ENCODE measurements at places on chromosomes 7 and 10. TPM values are rescaled to one million over a fixed set of nuclear protein-coding genes. Genes with fewer than 3 reads are reported as not detected.
A peak's percentile ranks its signal among the peaks of the same experiment; 100 is the strongest.

The EIF4EBP2 gene
- 44.9 TPM for total RNA-seq

The GPR15LG gene
- not detected for total RNA-seq

The KCND2 gene
- total RNA-seq = 0.66 TPM

The UBTD1 gene
- total RNA-seq = 9.1 TPM

The ZMIZ1 gene
- 42.2 TPM for total RNA-seq

The GIMAP8 gene
- total RNA-seq = 5.4 TPM

The OPN1SW gene
- total RNA-seq = not detected

The SP8 gene
- not detected for total RNA-seq

GRCh38 chr7:142094861-142095260, 16.7 kb upstream of the MGAM2 start:
- no peak for DNase-seq
- H3K27me3 ChIP-seq = no peaks in the 10 kb centered on the region
- no peak overlapping the region for H3K4me3 ChIP-seq
- H3K36me3 ChIP-seq = no peaks in the 10 kb centered on the region
- H3K4me1 ChIP-seq = no peaks in the 10 kb centered on the region

- DNase-seq = no peak
- H3K4me3 ChIP-seq = no peak overlapping the region
- H3K36me3 ChIP-seq = no peaks in the 10 kb centered on the region
- H3K27ac ChIP-seq = no peak overlapping the region
- H3K4me1 ChIP-seq = no peaks in the 10 kb centered on the region
Measured at GRCh38 chr7:117176206-117176605, 146.7 kb downstream of the WNT2 start.

- peak; percentile 56 for DNase-seq
- no peaks in the 10 kb centered on the region for H3K27me3 ChIP-seq
Measured at GRCh38 chr7:156640949-156641485, 443 bp downstream of the RNF32 start.

GRCh38 chr7:29565634-29565981, 2.0 kb downstream of the PRR15 start:
- no peak overlapping the region for H3K27ac ChIP-seq
- peaks cover 11% of the 10 kb centered on the region for H3K4me1 ChIP-seq
- H3K36me3 ChIP-seq = no peaks in the 10 kb centered on the region
- no peak for DNase-seq

GRCh38 chr10:98758463-98758862, 311.7 kb upstream of the HPS1 start:
- no peaks in the 10 kb centered on the region for H3K4me1 ChIP-seq
- H3K4me3 ChIP-seq = no peak overlapping the region
- H3K27ac ChIP-seq = no peak overlapping the region
- DNase-seq = no peak

- no peak for DNase-seq
- no peaks in the 10 kb centered on the region for H3K27me3 ChIP-seq
- no peak overlapping the region for H3K27ac ChIP-seq
- H3K4me3 ChIP-seq = no peak overlapping the region
- H3K4me1 ChIP-seq = peaks cover 8% of the 10 kb centered on the region
- no peaks in the 10 kb centered on the region for H3K36me3 ChIP-seq
Measured at GRCh38 chr7:148978091-148978490, 50.2 kb downstream of the PDIA4 start.

DNA sequence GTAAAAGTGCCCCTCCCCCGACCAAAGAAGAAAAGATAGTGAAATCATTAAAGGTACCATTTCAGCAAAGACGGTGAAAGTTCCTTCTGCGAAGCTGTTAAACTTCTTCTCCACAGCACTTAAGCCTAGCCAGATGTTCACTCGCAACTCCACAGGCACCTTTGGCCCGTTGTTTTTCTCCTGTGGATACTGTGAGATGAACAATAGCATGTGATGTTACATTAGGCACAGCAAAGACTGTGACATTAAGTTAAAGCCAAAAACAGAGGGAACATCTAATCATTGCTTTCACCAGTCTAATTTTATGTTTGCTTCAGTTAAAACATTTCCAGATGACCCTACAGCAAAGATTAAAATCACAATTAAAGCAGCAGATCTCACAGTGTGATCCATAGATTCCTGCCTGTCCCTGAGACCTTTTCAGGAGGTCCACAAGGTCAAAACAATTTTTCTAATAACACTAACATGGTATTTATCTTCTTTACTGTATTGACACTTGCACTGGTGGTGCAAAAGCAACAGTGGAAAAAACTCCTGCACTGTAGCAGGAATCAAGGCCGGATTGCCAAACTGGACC, 112.5 kb downstream of the MYOF start:
- no peaks in the 10 kb centered on the region for H3K36me3 ChIP-seq
- DNase-seq = no peak
- no peak overlapping the region for H3K27ac ChIP-seq
- no peaks in the 10 kb centered on the region for H3K27me3 ChIP-seq
- H3K4me3 ChIP-seq = no peak overlapping the region

GRCh38 chr10:48247680-48248079, 26.8 kb downstream of the FRMPD2 start:
- no peaks in the 10 kb centered on the region for H3K36me3 ChIP-seq
- peaks cover 15% of the 10 kb centered on the region for H3K4me1 ChIP-seq
- H3K27ac ChIP-seq = no peak overlapping the region
- H3K27me3 ChIP-seq = no peaks in the 10 kb centered on the region
- no peak overlapping the region for H3K4me3 ChIP-seq

DNA sequence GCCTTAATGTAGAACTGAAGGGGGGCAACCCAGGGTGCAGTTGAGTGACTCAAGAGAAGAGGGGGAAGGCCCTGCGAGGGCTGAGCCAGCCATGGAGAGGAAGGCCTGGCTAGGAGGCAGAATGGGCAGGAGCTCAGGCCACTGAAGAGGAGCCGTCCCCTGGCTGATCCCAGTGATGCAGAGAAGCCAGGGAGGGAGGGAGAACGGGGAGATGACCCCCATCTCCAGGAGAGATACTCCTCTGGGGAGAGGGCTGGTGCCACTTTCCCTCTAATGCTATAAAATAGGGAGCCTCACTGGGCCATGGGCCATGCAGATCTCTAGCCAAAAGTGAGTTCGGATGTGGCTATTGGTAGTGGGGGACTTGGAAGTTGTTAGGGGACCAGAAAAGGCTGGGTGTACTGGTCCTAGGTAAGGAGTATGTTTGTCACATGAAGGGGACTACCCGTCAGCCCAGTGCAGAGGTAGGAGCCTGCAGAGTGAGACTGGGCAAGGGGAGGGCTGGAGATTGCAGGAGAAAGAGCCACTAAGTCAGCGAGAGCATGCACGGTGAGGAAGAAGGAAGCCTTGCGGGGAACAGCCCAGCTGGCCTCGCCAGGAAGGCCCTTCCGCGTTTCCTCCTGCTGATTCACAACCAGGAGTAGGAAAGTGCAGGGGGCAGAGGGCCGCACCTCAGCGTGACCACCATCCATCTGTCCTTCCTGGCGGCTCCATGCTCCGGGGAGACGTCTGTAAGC, 347.6 kb downstream of the TCERG1L start:
- no peaks in the 10 kb centered on the region for H3K27me3 ChIP-seq
- no peak overlapping the region for H3K4me3 ChIP-seq
- no peaks in the 10 kb centered on the region for H3K36me3 ChIP-seq
- H3K4me1 ChIP-seq = no peaks in the 10 kb centered on the region
- no peak for DNase-seq

DNA sequence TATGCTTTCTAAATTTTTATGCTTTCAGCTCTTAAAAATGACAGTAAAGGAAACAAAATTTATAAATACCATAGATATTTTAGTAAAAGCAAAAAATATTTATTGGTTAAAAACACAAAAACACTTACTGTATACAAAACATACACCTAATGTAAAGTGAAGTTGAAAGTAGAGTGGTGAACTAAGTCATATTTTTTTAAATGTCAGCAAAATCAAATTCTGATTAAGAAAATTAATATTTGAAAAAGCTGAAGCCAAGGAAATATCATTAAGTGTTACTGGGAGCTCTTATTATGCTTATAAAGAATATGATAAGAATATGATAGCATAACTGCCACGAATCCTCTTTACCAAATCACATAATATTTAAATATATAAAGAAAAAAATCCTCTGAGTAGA, 65.3 kb upstream of the PLXDC2 start:
- DNase-seq = no peak
- no peaks in the 10 kb centered on the region for H3K36me3 ChIP-seq
- no peaks in the 10 kb centered on the region for H3K27me3 ChIP-seq

DNA sequence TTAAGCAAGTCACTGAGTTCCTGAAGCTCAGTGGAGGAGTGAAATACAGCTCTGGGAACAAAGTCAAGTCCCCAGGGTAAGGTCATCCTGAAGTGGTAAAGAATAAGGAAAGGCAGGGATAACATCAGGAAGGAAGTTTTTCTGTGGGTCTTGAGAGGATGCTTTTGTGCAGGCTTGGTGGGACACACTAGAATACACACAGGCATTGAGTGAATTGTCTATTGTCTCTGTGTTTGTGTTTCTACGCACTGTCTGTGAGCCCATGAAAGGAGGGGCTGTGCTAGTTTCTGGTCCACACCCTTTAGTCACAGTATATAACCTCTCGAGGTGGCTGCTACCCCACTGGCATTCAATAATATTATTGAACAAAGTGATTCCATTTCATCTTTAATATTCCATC, 95.8 kb upstream of the ABCB5 start:
- no peaks in the 10 kb centered on the region for H3K27me3 ChIP-seq
- H3K36me3 ChIP-seq = no peaks in the 10 kb centered on the region
- no peak for DNase-seq
- no peak overlapping the region for H3K27ac ChIP-seq
- no peaks in the 10 kb centered on the region for H3K4me1 ChIP-seq

DNA sequence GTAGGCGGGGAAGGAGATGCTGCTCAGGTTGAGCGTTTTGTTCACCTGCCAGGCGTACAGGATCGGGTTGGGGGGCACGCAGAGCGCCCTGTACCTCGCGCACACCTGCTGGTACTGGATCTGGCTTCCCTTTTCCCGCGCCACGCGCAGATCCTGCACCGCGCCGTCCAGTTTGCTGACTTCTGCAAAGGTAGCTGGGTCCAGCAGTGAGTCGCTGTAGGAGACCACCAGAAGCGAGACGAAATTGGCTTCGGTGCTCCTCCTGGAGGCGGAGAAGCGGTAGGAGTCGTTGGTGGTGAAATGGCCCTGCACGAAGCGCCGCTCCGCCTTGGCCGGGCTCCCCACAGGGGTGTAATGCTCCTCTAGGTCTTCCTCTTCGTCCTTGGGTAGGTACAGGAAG, 90.7 kb upstream of the RAB18 start:
- H3K4me1 ChIP-seq = no peaks in the 10 kb centered on the region
- DNase-seq = no peak
- H3K36me3 ChIP-seq = no peaks in the 10 kb centered on the region
- no peak overlapping the region for H3K4me3 ChIP-seq
- no peaks in the 10 kb centered on the region for H3K27me3 ChIP-seq

DNA sequence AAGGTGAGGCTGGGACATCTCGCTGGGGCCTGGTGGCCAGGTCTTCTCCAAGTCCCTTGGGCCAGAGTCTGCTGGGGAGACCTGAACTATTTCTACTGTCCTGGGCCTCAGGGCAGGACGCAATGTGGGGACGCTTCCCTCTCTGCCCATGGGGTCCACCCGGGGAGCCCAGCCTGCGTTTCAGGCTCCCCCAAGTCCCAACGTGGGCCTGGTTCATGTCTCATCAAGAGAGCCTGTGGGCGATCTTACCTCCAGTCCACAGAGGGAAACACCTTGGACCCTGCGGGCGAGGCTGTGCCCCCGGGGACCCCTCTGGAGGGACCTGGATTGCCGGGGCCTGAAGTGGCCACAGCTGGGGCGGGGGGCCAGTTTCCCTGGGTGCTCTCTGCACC, 91.7 kb downstream of the DNAJB6 start:
- no peaks in the 10 kb centered on the region for H3K36me3 ChIP-seq
- DNase-seq = no peak
- peaks cover 6% of the 10 kb centered on the region for H3K4me1 ChIP-seq
- no peaks in the 10 kb centered on the region for H3K27me3 ChIP-seq
- H3K27ac ChIP-seq = no peak overlapping the region
- no peak overlapping the region for H3K4me3 ChIP-seq

DNA sequence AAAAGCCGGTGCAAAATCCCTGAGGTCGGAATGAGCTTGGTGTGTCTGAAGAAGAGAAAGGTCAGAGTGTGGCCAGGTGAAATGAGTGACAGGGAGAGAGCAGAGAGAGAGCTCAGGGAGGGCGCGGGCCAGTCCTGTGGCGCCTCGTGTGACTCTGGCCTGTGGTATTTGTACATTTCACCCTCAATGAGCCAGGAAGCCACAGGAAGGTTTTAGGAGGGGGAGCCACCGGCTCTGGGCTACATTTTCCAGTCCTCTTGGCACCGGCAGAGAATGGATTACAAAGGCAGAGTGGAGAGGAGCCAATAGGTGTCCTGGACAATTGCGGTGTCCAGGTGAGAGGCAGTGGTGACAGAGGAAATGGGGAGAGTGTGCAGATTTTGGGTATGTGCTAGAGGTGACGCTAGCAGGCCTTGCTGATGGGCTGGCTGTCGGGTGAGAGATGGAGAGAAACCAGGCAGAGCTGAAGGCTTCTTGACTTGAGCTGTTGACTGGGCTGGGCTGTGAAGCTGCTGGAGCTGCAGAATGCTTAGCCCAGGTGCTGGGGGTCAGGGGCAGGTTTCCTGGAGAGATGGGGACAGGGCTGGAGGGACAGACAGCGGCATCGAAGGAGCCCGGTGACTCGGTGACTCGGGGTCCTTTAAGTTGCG, 38.1 kb downstream of the COL13A1 start:
- no peaks in the 10 kb centered on the region for H3K27me3 ChIP-seq
- DNase-seq = peak; percentile 26
- no peaks in the 10 kb centered on the region for H3K4me1 ChIP-seq
- H3K27ac ChIP-seq = no peak overlapping the region
- H3K36me3 ChIP-seq = no peaks in the 10 kb centered on the region
- no peak overlapping the region for H3K4me3 ChIP-seq

DNA sequence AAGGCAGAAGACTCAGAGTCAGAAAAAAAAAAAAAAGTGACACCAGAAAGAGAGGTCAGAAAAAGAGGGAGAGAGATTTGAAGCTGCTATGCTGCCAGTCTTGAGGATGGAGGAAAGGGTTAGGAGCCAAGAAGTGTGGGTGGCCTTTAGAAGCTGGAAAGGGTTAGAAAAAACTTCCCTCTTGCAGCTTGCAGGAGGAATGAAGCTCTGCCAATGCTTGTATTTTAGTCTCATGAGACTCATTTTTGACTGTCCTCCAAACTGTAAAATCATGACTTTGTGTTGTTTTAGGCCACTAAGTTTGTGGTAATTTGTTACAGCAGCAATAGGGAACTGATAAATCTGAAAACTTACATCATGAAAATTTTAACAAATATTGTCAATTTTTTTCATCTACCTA, 127.7 kb upstream of the NOBOX start:
- no peaks in the 10 kb centered on the region for H3K27me3 ChIP-seq
- no peaks in the 10 kb centered on the region for H3K4me1 ChIP-seq
- no peaks in the 10 kb centered on the region for H3K36me3 ChIP-seq
- DNase-seq = no peak

- no peak overlapping the region for H3K27ac ChIP-seq
- no peaks in the 10 kb centered on the region for H3K36me3 ChIP-seq
- DNase-seq = no peak
- H3K27me3 ChIP-seq = no peaks in the 10 kb centered on the region
Measured at GRCh38 chr10:29977171-29977570, 82.2 kb downstream of the JCAD start.

DNA sequence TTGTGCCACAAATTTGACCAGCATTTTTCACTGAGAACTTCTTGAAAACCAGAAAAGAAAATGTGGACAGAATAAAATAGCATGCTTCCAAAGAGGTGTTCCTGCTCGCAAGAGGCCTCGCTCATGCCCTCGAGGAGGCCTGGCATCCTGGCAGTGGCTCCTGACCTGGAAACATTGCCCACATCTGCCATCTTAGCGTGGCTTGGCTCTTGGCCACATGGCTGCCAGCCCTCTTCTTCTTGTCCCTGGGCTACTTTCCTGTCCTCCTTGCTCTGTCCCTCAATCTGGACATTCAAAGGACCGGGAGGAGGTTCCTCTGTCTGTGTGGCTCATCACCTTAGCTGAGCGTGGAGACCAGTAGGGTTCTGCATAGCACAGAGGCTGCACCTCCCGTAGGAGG, 131.6 kb upstream of the TMEM72 start:
- H3K4me1 ChIP-seq = peaks cover 15% of the 10 kb centered on the region
- no peak overlapping the region for H3K4me3 ChIP-seq
- no peaks in the 10 kb centered on the region for H3K27me3 ChIP-seq
- DNase-seq = no peak
